ENCODE measurements at places on chromosomes 7 and 10.

- peak; percentile 5 for DNase-seq
These were observed 64.4 kb downstream of the KCND2 start for GRCh38 chr7:120337308-120337907.

GRCh38 chr10:22054961-22055360 is 51.4 kb upstream of the DNAJC1 start:
- no peak for DNase-seq

GRCh38 chr7:108118959-108119358 is 11.2 kb downstream of the LAMB4 start:
- no peak for DNase-seq

- DNase-seq = no peak
These were observed 133.3 kb upstream of the SAMD8 start for GRCh38 chr10:74977913-74978847.

- no peak for DNase-seq
These were observed 37.0 kb downstream of the PFKP start for GRCh38 chr10:3104251-3104918.

GRCh38 chr7:42914421-42915045 is 2.7 kb upstream of the C7orf25 start:
- DNase-seq = no peak

DNA sequence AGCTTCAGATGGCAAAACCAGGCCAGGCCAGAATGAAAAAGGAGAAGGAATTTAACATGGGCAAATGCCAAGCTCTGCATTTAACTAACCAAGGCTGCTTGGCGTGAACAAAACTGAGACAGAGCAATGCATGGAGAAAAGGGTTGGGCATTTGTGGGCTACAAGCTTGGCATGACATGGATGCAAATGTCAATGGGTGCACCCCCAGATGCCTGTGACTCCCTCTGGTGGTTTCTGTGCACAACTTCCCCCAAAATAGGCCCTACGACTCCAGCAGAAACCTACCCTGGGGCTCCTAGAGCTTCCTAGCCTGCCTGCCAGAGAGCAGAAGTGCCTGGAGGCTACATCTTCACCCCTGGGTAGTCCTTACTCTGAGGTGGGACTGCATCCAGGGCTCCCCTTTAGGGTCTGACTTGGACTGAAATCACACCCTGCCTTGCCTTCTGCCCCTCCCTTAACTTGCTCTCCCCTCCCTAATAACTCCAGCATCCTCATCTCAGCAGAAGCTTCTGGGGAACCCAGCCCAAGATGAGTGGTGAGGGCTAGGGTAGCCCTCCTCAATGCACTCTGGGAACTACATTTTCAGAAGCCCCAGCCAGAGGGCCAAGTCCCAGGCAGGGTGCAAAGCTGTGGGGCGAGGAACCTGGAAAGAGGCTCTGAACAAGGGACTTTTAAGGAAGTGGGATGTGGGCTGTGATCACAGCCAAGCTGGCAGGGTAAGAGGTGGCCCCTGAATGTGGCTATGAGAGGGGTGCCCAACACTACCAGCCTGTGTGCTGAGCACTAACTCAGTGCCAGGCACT is 11.3 kb downstream of the GPRIN2 start:
- peak; percentile 35 for DNase-seq

DNA sequence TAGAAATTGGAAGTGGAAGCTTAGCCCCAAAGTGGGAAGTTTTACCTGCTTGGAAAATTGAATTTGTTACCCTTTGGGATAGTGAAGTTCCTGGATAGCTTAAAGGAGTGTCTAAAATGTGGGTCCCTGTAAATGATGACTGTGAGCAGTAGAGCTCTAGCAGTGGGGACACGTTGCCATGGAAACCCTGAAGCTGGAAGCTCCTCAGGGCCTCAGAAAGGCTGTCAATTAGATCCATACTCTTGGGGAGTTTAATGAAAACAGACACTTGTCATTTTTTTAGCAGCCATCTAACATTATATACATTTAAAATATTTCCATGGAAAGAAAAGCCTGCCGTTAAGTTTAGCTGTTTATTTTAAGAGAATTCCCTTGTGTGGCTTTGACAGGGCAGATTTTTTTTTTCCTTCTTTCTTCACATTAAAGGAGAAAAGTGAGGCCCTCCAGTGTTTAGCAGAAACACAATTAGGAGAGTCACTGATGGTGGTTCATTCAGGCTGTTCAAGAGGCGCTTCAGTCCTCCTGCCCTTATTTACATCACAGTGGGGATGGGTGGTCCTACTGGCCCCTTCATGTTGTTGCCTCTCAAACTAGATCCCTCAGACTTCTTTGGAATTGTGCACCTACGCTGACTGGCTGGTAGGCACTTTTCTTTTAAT is 518.4 kb downstream of the CCSER2 start:
- no peak for DNase-seq

DNA sequence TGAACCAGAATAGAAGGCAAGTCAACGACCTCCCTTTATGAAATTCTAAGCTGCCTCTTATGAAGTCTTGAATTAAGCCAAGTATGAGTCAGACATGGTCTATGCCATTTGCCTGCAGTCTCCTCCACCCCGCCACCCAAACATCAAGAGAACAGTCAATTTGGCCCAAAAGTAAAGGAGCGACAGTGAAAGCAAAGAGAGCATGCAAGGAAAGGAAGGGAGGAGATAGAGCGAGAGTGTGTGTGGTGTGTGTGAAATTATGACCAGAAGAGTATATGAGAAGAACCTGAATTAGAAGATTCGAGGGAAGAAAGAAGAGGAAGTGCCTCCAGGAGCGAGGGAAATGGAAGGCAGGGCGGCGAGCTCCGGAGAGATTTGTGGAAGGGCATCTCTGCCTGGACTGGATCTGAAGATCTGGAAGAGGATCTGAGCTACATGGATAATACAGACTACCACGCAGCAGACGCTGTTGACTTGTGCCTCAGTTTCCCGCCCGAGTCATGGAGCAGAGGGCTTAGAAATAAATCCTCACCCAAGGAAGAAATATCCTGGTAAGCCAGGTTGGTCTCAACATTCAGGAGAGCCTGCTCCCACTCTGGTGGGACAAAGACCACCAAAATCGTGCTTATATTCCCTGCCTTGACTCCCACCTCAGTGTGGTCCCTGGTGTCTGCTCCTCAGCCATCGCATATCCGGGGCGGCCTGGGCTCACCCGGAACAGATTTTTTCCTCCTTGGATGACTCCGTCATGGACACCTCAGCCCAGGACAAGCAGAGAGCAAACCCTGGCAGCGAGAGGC is 459 bp downstream of the ZDHHC6 start:
- peak; percentile 37 for DNase-seq

GRCh38 chr7:140316165-140316661 is 82.1 kb downstream of the SLC37A3 start:
- peak; percentile 96 for DNase-seq

- no peak for DNase-seq
These were observed 296.4 kb downstream of the ADARB2 start for GRCh38 chr10:1440897-1441296.

GRCh38 chr7:64515781-64516180 is 47.1 kb downstream of the ZNF680 start:
- DNase-seq = no peak

DNA sequence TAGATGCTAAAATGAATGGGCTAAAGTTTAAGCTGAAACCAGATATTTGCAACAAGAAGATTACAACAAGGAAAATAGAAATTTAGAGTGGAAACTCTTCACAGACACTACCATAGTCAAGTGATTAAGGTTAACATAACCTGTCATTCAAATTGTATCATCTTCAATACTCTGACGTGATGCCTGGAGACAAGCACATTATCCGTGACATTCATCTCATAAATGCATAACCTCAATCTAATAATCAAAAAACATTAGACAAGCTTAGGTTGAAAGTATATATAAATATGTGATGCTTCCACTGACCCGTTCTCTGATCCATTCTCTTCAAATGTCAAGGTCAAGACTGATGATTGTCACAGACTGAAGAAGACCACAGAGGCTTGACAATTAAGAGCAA is 263.8 kb upstream of the MEOX2 start:
- no peak for DNase-seq

GRCh38 chr7:116576350-116577319 is 51.8 kb downstream of the CAV1 start:
- peak; percentile 79 for DNase-seq

- no peak for DNase-seq
These were observed 60.1 kb downstream of the BTRC start for GRCh38 chr10:101414034-101414433.

- DNase-seq = no peak
These were observed 116.3 kb downstream of the CYP26A1 start for GRCh38 chr10:93189944-93190343.

GRCh38 chr7:106121189-106121810 is 9.2 kb upstream of the SYPL1 start:
- no peak for DNase-seq

DNA sequence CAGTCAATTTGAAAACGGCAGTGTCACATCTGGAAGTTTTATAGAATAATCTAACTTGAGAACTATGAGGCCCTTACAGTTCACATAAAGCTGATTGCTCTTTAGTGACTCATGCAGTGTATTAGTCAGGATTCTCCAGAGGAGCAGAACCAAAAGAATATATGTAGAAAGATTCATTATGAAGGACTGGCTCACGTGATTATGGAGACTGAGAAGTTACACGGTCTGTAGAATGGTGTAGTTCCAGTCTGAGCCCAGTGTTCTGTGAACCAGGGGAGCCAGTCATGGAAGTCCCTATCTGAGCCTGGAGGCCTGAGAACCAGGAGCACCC is 21.5 kb downstream of the RBM33 start:
- peak; percentile 80 for DNase-seq

DNA sequence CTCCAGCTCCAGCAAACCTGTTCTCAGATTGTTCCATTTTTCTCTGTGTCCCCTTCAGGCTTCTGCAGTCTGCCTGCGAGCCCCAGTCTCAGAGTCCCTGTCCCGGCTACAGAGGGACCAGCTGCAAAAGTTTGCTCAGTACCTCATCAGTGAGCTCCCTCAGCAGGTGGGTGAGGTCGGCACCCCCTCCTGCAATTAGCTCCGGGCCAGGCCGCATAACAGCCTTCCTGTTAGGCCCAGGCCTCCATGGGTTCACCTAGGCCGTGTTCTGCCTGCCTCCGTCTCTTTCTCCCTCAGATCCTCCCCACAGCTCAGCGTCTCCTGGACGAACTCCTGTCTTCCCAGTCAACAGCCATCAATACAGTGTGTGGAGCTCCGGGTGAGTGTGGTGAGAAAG is 4.3 kb downstream of the ZSWIM8 start:
- no peak for DNase-seq

DNA sequence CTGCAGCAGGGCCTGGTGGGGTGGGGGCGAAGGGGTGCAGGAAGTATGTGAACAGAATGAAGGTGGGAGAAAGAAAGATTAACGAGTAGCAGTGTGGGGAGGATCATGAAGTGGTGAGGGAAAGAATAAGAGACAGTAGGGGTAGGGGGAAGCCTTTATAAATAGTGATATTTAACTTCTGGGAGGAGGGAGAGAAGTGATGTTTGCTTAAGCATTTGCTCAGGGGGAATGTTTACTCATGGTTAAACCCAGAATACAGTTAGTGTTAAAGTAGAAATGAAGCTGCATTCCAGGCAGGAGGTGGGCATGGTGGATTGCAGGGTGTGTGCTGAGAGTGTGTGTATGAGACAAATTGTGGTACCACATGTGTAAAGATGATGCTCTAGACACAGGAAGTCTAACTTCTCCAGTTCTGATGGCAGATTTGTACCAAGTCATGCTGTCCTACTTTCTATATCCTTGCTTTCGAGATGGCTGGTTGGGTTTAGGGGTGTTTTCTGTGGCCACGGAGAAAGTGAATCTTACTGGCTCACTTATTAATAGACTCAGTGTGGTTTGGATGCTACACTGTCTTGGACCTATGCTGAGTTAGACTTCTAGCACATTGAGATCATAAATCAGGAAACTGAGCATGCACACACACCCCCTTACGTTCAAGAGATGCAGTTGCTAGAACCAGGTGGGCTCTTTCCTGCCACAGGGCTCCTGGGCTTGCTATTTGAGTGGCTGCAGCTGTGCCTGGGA is 10.6 kb upstream of the DNMBP start:
- no peak for DNase-seq

DNA sequence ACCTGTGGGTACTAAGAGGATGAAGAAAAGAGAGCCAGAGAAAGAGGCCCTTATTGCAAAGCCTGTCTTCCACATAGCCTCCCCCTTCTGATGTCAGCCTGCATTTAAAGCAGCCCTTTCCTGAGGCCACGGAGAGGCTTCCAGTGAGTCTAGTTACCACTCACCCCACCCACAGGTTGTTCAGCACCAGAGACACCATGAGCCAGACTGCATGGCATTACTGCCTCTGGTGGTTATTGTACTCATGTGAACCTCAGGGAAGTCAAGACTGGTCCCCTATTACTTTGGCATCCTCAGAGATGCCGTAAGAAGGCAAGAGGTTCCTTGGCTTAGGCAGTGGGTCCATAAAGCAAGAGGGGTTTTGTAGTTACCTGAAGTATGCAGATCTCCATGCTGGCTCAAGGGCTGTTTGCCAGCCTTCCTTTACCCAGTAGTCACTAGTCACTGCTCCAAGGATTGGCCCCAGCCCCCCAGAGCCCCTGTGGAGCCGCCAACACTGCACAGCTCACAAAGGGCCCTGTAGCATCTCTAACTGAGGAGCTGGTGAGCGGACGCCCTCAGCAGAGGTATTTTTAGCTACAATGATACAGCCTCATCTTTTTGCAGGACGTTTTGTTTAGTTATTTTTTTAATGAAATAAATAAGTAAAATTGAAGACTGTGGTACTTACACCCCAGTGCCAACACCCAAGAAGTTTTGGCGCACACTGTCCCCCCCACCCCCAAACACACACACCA is 20.7 kb downstream of the LRRC4 start:
- DNase-seq = no peak

DNA sequence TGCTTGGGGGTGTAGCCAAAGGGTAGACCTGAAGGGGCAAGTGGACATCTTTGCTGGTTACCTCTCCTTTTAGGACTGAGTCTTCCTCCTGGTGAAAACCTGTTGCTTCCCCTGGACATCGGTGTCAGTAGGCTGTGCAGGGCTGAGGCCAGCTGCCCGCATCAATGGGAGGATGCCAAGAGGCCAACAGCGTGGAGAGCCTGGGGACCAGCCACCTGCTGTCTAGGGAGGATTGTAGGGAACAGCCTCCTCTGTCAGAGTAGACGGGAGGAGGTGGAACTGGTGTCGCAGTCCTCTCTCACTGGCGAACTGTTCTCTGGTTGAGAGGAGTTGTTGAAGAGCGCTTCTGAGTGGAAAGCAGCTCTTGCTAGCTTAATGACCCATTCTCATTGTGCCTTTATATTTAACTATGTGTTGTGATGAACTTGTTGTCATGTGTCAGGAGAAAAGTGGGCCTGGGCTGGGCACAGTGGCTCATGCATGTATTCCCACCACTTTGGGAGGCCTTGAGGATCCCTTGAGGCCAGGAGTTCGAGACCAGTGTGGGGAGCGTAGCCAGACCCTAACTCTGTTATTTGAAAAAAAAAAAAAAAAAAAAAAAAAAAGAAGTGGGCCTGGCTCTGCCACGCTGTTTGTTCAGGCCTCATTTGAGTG is 1.8 kb downstream of the SUFU start:
- DNase-seq = no peak

DNA sequence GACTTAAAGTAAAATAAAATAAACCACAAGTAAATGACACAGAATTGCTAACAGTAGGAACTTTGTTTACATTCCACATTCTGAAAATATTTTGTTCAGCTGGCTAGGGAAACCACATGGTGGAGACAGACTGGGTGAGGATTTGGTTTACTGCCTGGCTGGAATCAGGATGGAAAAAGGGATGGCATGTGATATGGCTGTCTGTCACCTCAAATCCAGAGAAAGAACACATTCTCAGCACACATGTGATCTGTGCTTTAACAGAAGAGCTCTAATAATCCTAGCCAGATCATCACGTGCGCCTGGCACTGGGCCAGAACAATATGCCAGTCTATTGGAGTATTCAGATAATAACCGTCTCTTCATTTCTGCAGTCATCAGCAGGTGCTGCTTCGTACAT is 90.9 kb upstream of the PIP4K2A start:
- no peak for DNase-seq
